Cerebellum (tissue), 4 donors: ENCODE measurements at places on chromosomes 3 and 15.

DNA sequence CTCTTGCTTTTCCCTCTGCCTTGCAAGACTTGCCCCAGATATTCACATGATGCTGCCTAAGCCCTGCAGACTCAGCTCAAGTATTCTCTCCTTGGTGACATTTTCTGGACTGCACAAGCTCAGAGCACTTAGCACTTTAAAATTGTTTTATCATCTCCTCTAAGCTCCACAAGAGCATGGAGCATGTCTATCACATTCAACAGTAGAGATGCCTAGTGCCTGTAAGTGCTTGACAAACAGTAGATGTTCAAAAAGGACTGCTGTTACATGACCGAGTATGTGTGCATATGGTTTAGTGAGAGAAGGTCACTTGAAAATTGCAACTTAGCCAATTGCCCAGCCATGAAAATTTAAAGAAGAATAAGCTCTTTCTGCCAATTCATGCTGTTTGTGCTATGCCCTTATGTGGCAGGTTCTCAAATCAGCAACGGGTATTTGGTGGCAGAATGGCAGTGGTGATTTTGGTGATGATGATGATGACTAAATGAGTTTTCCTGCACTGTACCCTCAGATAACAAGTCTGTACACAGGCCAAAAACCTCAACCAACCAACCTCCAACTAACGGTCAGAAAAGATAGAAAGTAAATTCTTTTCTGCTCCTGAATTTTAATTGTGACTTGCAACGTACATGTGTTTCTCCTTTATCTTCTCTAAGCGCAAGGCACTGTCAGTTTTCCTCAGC, 647.2 kb upstream of the UBE2E2 start:
- no peak for DNase-seq

DNA sequence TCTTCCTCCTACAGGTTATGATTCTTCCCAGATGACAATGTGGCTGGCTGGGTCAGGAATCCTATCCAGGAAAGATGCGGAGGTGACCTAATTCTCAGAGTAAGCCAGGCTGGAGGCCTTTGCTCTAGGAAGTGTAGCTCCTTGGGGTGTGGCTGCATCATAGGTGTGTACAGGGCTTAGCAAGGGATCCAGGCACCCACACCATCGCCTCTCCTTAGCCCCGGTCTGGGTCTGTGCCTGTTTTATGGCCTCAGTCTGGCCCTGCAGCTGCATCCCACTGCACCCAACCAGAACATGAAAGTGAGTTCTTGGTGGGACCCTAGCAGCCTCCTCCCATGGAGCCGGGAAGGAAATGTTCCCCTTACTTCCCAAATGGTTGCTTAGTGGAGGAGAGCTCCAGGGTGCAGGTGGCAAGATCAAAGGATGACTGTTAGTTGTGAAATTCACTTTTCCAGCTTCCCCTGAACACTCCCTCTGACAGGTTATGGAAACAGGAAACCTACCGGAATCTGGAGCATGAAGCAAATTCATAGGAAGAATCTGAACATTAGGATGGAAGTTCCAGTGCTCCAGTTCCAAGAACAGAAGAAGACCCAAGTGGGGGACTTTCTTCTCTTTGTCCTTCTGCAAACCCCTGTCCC, 2.7 kb upstream of the AMOTL2 start:
- DNase-seq: no peak

DNA sequence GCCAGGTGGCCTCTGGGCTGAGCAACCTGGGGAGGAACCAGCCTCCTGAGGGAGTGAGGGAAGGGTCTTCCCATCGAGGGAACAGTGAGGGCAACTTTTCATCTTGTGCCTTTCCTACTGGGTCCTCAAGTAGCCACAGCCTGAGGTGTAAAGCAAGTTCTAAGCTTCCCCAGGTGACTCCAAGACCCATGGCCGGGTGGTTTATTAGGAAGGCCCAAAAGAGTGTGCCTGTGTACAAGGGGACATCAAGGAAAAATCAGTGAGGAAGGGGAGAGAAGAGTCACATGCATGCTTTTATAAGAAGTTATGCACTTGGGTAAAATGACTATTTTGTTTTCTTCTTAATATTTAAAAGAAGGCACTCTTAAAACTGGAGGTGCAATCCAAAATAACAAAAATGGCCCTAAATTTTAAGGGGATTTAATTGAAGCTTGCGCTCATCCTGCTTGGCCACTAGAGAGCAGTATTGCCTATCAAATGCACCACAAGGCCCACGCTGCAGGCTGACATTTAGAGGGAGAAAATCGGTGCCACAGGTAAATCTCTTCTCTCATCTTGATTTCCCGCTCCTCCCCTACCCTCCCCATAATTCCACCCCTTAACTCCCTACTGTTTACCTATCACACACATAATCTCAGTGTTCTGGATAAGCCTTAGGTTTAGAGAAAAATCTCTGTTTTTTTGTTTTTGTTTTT, 6.7 kb downstream of the NANOGP8 start:
- peak; percentile 69 for DNase-seq

GRCh38 chr3:129346695-129347457, 68.2 kb downstream of the HMCES start:
- DNase-seq: peak; percentile 35

DNA sequence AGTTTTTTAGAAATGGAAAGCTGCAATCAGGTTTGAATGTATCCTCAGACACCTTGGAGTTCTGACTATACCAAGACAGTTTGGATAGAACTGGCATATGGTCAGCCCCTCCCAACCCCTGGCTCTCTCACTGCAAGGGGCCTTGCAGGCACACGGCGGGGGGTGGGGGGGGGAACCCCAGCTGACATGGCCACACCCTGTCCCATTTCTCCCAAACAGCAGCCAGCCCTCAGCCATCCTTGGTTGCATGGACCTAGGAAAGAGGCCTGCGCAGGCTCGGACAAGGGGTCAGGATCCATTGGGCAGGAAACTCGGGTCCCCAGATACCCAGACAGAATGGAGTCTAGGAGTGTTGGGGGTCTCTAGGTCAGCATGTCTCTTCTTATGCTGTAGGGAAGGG, 14.5 kb downstream of the CAND2 start:
- DNase-seq: no peak

GRCh38 chr3:46934498-46935167, 41.9 kb downstream of the CCDC12 start:
- no peak for DNase-seq

- DNase-seq: no peak
Measured at GRCh38 chr15:33234020-33234461, 39.5 kb upstream of the FMN1 start.
